ENCODE measurements at places on chromosomes 6 and 20. TPM values are rescaled to one million over a fixed set of nuclear protein-coding genes. Genes with fewer than 3 reads are reported as not detected.

ENPP1 gene
- 6.5 TPM for total RNA-seq

- H3K36me3 ChIP-seq = no peaks in the 10 kb centered on the region
- no peak for DNase-seq
- no peaks in the 10 kb centered on the region for H3K27me3 ChIP-seq
- no peaks in the 10 kb centered on the region for H3K4me1 ChIP-seq
- H3K4me3 ChIP-seq = no peak overlapping the region
These were observed 952 bp upstream of the TAAR6 start for GRCh38 chr6:132569170-132569569.

DNA sequence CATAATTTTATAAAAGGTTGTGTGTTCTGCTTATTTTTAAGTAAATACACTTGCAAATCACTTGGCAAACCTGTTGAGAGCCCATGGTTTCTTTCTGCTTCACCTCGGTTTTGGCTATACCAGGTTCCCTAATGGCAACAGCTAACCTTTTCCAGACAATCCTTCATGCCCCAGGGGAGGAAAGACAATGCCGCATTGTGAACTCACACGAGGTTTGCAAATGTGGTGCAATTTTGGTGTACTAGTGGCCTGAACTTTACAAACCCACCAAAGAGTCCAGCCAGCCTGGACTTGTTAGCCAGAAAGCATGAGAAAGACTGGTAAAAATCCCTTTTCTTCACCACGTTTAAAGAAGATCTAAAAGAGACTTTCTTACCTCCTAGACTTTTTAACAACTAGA is 84.8 kb upstream of the SOX4 start:
- no peak overlapping the region for H3K27ac ChIP-seq
- H3K27me3 ChIP-seq = no peaks in the 10 kb centered on the region
- no peak for DNase-seq

- H3K27ac ChIP-seq = no peak overlapping the region
- H3K27me3 ChIP-seq = no peaks in the 10 kb centered on the region
- H3K4me1 ChIP-seq = peaks cover 15% of the 10 kb centered on the region
- no peak overlapping the region for H3K4me3 ChIP-seq
These were observed 4.6 kb upstream of the CABLES2 start for GRCh38 chr20:62411479-62412193.

TSPO2 gene
- 0.44 TPM for total RNA-seq

DNA sequence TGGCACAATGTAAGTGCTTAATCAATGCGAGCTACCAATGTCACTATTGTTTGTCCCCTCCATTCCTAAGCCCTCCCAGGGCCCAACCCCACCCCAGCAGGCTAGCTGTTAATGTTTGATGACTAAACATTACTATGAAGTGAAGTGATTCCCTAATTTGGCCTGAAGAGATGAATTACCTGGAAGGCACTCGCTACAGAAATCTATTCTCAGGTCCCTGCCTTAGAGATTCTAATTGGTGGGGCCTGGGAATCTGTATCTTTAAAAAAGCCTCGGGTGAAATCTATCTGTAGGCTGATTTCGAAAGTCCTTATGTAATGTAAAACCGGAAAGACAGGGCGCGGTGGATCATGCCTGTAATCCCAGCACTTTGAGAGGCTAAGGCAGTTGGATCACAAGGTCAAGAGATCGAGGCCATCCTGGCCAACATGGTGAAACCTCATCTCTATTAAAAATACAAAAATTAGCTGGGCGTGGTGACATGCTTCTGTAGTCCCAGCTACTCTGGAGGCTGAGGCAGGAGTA is 16.9 kb upstream of the SNAI1 start:
- H3K4me3 ChIP-seq = no peak overlapping the region
- H3K4me1 ChIP-seq = no peaks in the 10 kb centered on the region
- H3K27ac ChIP-seq = no peak overlapping the region
- H3K36me3 ChIP-seq = no peaks in the 10 kb centered on the region

GRCh38 chr20:57219071-57219677 is 47.3 kb downstream of the BMP7 start:
- H3K27ac ChIP-seq = no peak overlapping the region
- H3K27me3 ChIP-seq = no peaks in the 10 kb centered on the region
- DNase-seq = no peak

DNA sequence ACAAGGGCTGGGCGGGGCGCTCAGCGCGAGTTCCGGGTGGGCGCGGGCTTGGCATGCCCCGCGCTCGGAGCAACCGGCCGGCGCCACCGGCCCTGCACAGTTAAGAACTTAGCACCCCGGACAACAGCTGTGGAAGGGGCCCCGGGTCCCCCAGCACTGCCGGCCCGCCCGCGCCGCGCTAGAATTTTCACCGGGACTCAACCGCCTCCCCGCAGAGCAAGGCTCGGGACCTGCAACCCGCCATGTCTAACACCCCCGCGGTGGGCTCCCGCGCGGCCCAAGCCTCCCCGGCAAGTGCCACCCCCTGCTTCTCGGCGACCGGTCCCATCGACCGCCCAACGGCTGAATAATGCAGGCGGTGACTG is 5.2 kb upstream of the PSMG4 start:
- no peak overlapping the region for H3K4me3 ChIP-seq
- no peak overlapping the region for H3K27ac ChIP-seq
- no peak for DNase-seq

- no peaks in the 10 kb centered on the region for H3K27me3 ChIP-seq
- no peak overlapping the region for H3K4me3 ChIP-seq
- no peak overlapping the region for H3K27ac ChIP-seq
- no peaks in the 10 kb centered on the region for H3K36me3 ChIP-seq
- no peaks in the 10 kb centered on the region for H3K4me1 ChIP-seq
- DNase-seq = no peak
These were observed 11.5 kb upstream of the PREX1 start for GRCh38 chr20:48839154-48839917.

DNA sequence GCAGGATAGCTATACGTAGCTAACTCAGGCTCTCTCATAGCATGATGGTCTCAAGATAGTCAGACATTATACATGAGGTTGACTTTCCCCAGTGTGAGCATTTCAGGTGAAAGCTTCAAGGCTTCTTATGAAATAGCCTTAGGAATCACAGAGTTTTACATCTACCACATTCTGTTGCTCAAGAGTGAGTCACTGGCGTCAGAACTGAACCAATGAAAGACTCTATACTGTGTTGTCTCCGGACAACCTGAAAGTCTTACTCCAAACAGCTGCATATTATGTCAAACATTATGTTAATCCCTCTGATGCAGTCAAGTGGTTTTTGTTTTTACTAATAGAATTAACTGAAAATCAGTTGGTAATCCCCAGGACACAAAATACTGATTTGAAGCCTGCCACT is 79.8 kb upstream of the TRDN start:
- DNase-seq = no peak
- H3K4me1 ChIP-seq = no peaks in the 10 kb centered on the region
- H3K27me3 ChIP-seq = no peaks in the 10 kb centered on the region
- no peaks in the 10 kb centered on the region for H3K36me3 ChIP-seq

DNA sequence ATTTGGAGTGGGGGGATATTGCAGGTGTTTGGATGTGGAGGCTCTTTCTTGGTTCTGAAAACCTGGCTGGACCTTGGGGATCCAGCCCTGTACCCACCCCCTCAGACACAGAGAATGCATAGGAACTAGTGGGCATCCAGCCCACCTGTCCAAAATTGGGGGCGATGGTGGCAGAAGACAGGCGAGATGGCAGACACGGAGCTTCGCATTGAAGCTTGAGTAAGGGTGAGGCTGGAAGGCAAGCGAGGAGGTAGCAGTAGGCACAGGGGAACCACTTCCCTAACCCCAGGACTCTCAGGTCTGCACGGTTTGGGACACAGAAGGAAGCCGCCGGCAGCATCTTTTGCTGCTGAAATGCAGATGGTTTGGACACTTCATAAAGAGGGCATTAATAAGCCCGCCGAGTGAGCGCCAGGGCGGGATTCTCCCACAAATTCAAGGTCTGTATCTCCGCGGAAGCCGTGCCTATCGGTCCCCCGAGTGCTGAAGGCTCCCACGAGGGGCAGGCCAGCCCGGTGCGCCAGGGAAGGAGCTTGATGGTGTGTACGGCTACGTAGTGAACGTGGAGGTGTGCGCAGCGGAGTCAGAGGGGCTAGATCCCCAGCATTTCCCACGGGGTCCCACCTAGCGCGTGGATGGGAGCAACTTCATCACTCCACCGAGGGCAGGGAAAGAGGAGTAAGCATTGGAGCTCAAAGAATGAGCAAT is 1.6 kb upstream of the FOXA2 start:
- no peak overlapping the region for H3K27ac ChIP-seq
- peaks cover 66% of the 10 kb centered on the region for H3K27me3 ChIP-seq

DNA sequence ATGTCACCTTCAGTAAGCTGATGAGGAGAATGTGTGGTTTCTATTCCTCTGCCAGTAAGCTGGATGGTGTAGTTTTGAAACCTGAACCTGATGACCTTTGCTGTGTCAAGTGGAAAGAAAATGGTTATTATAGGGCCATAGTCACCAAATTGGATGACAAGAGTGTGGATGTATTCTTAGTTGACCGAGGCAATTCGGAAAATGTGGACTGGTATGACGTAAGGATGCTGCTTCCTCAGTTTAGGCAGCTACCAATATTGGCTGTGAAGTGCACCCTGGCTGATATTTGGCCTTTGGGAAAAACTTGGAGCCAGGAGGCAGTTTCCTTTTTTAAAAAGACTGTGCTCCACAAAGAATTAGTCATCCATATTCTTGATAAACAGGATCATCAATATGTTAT is 2.0 kb downstream of the TDRD6 start:
- no peaks in the 10 kb centered on the region for H3K27me3 ChIP-seq
- no peaks in the 10 kb centered on the region for H3K36me3 ChIP-seq
- no peak overlapping the region for H3K4me3 ChIP-seq
- DNase-seq = no peak

Measured in kidney (tissue), 22 donors.